ENCODE measurements at places on chromosomes 2 and 18. TPM values are rescaled to one million over a fixed set of nuclear protein-coding genes. Genes with fewer than 3 reads are reported as not detected.

- no peak for DNase-seq
Observed at GRCh38 chr2:16151651-16152050, 211.3 kb downstream of the MYCN start.

DNA sequence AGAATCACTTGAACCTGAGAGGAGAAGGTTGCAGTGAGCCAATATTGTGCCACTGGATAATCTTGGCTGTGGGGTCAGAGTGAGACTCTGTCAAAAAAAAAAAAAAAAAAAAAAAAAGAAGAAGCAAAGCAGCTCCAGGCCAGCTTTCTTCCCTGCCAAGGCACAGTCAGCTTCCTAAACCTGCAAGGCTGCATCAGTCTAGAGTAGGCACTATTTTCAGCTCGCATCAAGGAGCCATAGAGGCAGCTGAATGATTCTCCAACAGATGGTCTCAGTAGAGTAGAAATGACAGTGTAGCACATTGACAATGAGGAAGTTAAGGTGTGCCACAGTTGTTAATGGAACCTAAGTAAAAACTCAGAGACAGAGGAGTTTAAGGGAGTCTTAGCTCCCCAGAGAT lies 35.6 kb downstream of the BMP10 start:
- no peak for DNase-seq

- no peak for DNase-seq
Observed at GRCh38 chr18:32389858-32390257, 80.8 kb downstream of the GAREM1 start.

DNA sequence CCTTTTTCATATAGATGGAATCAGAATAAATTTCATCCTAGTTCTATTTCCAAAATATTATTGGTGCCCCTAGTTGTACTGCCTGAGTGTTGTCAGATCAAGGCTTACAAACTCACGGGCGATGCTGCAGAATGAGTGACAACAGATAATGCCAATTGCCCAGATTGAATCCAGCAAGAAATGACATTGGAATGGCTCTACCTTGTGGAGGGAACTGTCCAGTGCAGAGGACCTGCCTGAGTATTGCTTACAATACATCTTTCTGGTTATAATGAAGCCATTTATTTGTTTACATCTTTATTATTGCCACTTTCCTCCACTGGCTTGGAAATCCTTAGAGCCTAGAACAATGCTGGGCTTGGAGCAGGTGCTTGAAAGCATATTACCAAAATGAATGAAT lies 7.8 kb upstream of the IL1R2 start:
- no peak for DNase-seq

GRCh38 chr18:33097126-33097525 lies 324.3 kb upstream of the KLHL14 start:
- no peak for DNase-seq

DNA sequence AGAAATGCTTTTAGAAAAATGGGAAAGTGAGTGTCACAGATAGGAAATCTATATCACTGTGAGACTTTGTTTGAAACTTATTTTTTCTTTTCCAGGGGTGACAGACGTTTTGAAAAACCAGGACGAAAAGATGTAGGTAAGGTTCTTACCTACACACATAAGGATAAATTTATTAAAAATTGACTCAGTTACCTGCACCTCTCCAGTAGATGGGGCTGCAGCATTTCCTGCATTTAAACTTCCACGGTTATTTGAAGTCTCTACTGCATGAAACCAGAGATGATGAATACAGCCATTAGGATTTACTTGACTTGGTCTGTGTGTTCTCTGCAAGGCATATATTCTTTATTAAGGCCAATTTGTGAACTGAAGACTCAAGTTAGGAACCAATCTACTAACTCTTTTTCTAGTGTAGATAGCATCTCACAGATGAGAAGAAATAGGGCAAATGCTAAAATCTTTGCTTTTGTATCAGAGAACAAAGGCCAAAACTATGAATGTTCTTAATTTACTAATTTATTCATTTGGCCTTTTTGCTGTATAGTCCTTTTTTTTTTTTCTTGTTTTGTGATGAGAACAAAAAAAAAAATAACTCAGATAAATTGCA lies 15.0 kb downstream of the KCNJ13 start:
- peak; percentile 46 for DNase-seq

GRCh38 chr2:85705680-85706039 lies 11.5 kb downstream of the GNLY start:
- peak; percentile 82 for DNase-seq

Gene CACNB4
- 2.2 TPM for total RNA-seq

DNA sequence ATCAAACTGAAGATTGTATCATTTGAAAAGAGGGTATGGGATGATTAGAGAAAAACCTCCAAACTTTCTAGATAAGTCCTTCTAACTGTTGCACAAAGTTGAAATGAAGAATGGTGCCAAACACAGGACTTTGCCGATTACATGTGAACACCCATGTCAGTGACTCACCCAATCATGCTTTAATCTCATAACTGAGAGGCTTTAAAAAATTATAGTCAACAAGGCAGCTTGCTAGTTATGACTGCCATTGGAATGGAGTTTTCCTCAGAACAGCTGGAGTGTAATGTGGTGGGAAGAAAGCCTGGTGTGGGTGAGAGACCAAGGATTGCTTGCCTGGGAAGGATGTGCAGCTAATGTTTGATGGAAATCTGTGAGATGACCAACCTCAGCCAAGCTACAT lies 98.2 kb upstream of the ALPP start:
- no peak for DNase-seq

GRCh38 chr2:143776526-143777297 lies 647.5 kb downstream of the ARHGAP15 start:
- no peak for DNase-seq

Gene CRYGC
- total RNA-seq = not detected

- no peak for DNase-seq
Observed at GRCh38 chr18:78459668-78460067, 520.0 kb upstream of the SALL3 start.

DNA sequence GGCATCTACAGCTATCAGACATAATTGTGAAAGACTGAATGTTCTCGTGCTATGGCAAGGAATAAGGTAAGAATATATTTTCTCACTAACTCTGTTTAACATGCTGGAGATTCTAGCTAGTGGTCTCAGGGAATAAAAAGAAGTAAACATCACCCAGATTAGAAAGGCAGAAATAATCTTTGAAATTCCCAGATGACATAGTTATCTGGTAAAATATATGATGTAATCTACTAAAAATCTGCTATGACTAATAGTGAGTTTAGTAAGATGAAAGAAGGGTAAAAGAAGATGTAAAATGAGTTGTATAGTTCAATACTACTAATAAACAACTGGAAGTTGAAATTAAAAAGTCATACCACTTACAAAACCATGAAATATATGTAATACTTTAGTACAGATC lies 134.2 kb downstream of the DSC3 start:
- DNase-seq = no peak

DNA sequence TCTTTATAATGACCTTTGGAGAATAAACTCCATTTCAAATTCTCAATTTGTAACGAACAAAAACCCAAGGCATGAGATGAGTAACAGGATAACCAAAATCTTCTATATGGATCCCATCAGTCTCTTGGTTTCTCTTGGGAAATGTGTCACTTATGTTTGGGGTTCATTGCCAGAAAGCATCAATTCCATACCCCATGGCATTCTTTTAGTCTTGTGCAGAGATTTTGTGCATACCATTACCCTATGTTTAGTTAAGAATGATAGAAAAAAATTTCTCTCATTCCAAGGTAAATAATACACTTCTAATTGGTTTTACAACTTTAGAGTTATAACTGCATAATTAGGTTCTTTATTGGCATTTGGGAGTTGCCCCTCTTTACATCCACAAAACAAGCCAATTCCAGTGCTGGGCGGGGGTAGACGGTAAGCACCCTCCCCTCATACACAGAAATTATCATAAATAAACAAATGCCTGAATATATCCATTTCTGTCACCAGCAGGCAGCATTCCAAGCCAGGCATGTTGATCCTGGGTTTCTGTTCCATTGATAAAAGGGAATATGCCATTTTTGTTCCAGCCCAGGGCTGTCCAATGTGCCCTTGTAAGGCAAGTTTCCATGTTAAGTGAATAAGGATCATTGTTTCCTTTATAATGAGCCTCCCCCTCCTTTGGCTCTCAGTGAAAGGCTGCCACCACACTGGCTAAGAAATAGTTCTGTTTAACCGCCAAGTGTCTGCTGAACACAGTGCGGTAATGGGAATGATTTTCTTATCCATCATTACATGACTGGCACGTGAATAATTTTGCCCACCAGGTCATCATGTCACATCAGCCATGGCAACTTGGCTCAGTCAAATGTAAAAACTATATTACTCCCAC lies 680.1 kb upstream of the ZEB2 start:
- no peak for DNase-seq

GRCh38 chr2:71629273-71629672 lies 175.9 kb downstream of the DYSF start:
- DNase-seq = no peak

Gene MC4R
- 3.9 TPM for total RNA-seq

DNA sequence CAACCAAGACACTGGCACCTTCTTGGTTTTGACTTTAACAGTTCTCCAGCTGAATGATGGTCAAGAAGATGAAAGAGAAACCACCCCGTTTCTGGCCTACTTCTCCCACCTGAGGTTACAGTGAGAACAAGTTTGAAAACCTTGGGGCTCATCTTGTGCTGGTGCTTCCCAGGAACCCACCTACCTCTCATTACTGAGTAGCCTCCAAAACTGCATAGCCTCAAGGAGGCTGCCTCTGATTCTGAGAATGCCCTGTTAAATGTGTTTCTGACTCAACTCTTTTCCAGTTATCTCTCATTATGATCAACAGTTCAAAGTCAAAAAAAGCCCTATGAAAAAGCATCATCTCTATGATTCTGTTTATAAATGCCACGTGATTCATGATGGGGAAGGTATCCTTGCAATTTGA lies 121.9 kb downstream of the CACNB4 start:
- DNase-seq = no peak

Gene COMMD1
- total RNA-seq = 45.9 TPM

Gene FAP
- total RNA-seq = 1.9 TPM

GRCh38 chr2:188645986-188646385 lies 328.2 kb upstream of the COL3A1 start:
- no peak for DNase-seq

DNA sequence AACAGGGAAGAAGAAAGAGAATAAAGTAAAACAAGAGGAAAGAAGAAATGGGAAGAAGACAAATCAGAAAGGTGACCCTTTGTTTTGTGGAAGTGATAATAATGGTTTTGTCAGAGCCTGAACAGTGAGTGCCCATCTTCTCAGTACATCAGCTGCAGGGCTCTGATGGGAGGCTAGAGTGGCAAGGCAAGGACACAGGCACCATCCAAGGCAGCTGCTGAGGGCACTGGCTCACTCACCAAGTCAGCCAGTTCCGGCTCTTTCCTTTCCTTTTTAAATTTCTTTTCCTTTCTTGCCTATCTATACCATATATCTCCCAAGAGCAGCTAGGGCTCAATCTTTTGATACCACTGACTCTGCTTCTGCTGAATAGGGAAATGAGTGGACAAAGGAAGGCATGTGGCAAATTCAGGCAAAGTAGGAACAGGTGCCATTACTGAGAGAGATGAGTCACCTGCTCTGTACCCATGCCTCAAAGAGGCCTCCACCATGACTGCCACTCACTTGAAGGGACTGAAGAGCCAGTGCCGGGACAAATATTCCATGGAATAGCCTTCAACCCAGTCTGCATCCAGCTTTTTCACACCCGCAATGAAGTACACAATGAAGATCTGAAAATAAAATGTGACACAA lies 6.2 kb downstream of the GGCX start:
- DNase-seq = no peak

- DNase-seq = peak; percentile 35
Observed at GRCh38 chr18:5057386-5058348, 139.4 kb downstream of the AKAIN1 start.

- no peak for DNase-seq
Observed at GRCh38 chr2:43566461-43566729, 29.4 kb downstream of the THADA start.

DNA sequence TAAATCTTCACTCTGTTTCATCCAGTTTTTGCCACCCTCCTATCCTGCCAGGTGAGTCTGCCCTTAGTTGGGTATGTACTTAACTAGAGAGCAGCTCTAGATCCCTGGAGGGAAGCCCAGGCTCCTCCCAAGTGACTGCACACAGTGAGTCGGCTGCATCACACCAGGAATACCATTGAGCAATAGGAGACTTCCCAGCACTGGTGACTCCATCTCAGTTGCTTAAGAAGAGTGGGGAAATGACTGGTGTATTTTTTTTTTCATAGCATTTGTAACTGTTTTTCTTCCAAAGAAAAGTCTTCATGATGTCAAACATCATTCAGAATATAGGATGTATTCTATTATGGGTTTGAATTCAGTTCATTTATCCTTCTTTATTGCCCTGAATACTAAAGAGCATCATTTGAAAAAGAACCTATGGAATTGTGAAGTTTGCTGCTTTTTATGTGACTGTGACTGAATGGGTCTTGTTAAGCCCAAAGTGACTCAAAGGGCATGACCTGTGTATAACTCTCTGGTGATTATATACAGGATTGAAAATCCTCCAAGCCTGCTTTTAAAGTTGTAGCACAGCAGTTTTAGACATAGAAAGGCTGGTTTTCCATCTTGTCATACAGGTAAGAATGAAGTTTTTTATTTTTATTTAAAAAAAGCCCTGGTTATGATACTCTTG lies 84.3 kb downstream of the MAP3K20 start:
- DNase-seq = peak; percentile 90

DNA sequence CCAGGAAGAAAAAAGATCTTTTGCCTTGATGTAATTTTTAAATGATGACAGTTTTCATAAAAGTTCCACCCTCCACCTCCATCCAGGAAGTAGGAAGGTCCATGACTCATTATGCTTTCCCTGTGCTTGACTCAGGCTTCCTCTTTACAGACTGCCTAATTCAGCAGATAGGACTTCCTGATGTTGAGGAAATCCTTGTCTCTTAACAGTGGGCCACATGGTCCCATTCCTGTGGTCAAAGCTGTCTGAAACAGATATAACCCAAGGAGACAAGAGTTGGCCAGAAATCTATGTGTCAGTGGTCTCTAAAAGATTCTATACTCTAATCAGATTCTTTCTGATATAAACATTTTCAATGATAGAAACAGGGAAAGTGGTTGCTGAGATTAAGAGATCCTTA lies 119.1 kb downstream of the BAZ2B start:
- peak; percentile 94 for DNase-seq

DNA sequence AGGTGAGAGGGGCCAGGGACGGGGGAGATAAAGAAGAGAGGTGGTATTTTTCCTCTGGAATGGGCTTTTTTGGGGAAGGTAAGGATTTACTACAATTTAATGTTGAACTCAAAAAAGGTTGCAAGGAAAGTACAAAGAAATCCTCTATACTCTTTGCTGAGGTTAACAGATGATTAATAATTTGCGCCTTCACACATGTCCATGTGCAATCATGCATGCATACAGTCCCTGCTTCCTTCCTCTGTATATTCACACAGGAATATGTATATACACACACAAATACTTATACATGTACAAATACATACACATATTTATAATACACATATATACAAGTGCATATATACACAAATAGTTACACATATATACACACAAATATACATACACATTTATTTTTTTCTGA lies 193.4 kb downstream of the NBAS start:
- DNase-seq = no peak

Gene AKAIN1
- not detected for total RNA-seq

Gene MAPRE3
- 9.7 TPM for total RNA-seq

GRCh38 chr2:88329815-88330603 lies 122.5 kb downstream of the FOXI3 start:
- peak; percentile 61 for DNase-seq

- DNase-seq = no peak
Observed at GRCh38 chr2:138476186-138476585, 25.4 kb upstream of the SPOPL start.

Gene SCN7A
- not detected for total RNA-seq

- DNase-seq = no peak
Observed at GRCh38 chr2:162072976-162073887, 783 bp downstream of the DPP4 start.

Gene CNTNAP5
- total RNA-seq = not detected

GRCh38 chr2:126802774-126803433 lies 95.8 kb upstream of the TEX51 start:
- no peak for DNase-seq

All from A172 (cell line).